Brain (organoid and tissue), 16 donors: ENCODE measurements at places on chromosomes 16 and 17. TPM values are rescaled to one million over a fixed set of nuclear protein-coding genes. Genes with fewer than 3 reads are reported as not detected.
A peak's percentile ranks its signal among the peaks of the same experiment; 100 is the strongest.

The LRRC75A gene
- 38.0 TPM for polyA plus RNA-seq

GRCh38 chr16:52450916-52451315 lies 96.0 kb downstream of the TOX3 start:
- no peak for DNase-seq

- DNase-seq, result no peak
Measured at GRCh38 chr16:81143921-81144471, 47.8 kb upstream of the GCSH start.

The KRT13 gene
- not detected for polyA plus RNA-seq

DNA sequence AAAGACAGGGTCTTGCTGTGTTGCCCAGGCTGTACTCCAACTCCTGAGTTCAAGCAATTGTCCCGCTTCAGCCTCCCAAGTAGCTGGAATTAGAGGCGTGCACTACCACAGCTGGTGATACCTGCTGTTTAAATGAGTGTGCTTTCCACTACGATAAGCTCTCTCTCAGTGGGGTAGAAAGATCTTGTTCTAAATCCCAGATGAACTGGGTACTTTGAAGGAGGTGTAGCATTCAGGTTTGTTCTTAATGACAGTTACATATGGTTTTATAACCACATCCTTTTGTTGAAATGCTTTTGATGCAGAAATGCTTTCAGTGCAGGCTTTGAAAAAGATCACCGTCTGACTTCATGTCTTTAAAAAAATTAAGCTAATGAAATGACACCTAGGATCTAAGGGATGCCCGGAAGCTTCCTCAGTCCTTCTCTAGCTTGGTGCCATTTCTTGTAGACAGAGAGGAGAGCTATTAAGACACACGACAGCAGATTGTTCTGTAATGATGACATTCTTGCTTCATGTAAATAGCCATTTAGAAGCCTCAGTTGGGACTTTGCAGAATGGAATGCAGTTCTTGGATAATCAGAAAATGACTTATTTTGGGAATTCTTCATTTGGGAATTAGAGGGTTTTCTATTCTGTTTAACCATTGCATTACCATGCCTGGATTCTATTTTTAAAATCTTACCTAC lies 19.5 kb downstream of the PMM2 start:
- no peak for DNase-seq

The EME2 gene
- polyA plus RNA-seq, result 1.0 TPM

GRCh38 chr16:88282564-88283395 lies 100.0 kb upstream of the ZNF469 start:
- DNase-seq, result peak; percentile 27

GRCh38 chr17:43952351-43952723 lies 1.4 kb downstream of the PYY start:
- DNase-seq, result no peak

GRCh38 chr16:59740858-59741257 lies 1006.7 kb upstream of the GOT2 start:
- no peak for DNase-seq

DNA sequence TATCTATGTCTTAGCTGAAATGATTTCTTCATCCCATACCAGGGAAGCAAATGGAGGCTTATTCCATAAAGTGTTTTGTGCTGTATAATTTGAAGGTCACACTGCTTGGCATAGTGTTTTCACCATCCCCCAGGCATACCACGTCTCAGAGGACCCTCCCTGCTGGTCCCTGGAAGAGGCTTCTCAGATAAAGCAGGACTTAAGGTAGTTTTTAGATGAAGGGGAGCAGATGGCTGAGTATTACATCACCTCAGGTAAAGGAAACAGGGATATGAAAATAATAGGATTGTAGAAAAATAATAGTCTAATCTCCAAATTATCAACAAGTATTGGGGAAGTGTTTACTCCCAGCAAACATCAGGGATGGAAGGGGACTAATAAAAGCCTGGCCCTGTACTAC lies 7.3 kb upstream of the SMG1 start:
- no peak for DNase-seq

DNA sequence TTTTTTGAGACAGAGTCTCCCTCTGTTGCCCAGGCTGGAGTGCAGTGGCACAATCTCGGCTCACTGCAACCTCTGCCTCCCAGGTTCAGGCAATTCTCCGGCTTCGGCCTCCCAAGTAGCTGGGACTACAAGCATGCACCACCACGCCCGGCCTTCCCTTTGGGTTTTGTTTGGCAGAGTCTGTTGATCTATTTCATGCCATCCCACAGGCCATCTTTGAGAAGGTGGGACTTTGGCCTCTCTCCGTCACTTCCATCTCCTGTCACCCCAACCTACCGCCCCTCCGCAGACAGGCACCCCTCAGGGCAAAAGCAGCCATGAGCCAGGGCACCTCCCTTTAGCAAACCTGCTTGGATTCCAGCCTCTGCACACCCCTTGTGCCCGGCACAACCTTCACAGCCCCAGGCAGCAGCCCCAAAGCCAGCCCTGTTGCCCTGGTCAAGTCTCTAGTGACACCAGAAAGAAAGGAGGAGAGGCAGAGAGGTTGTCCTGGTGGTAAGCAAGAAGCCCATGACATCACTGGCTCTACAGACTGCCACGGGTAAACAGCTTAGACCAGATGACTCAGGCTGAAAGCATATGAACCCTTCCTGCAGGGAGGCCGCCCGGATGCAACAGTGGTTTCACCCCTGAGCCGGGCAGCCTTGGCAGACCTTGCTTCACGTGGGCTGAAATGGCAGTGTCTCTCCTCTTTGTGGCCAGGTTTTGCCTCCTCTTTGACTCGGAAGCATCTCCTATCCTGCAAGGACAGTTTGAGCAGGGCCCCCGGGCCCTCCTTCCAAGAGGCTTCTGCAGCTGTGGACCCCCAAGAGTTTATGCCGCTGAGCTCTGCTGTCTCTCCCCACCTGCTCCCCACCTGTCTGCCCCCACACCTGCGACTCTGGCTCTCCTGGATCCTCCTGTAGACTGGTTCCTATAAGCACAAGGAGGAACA lies 8.1 kb upstream of the TIMP2 start:
- no peak for DNase-seq

- DNase-seq, result peak; percentile 58
Measured at GRCh38 chr16:180101-180675, at the start of gene HBQ1. Gene HBQ1 (plus strand): TSS chr16:180459. CDS start chr16:180487, 28 bp downstream.

The GAS2L2 gene
- not detected for polyA plus RNA-seq

- DNase-seq, result no peak
Measured at GRCh38 chr17:79607940-79608623, 2.8 kb downstream of the RBFOX3 start.

- DNase-seq, result no peak
Measured at GRCh38 chr16:89847051-89847939, 19.0 kb downstream of the SPIRE2 start.

DNA sequence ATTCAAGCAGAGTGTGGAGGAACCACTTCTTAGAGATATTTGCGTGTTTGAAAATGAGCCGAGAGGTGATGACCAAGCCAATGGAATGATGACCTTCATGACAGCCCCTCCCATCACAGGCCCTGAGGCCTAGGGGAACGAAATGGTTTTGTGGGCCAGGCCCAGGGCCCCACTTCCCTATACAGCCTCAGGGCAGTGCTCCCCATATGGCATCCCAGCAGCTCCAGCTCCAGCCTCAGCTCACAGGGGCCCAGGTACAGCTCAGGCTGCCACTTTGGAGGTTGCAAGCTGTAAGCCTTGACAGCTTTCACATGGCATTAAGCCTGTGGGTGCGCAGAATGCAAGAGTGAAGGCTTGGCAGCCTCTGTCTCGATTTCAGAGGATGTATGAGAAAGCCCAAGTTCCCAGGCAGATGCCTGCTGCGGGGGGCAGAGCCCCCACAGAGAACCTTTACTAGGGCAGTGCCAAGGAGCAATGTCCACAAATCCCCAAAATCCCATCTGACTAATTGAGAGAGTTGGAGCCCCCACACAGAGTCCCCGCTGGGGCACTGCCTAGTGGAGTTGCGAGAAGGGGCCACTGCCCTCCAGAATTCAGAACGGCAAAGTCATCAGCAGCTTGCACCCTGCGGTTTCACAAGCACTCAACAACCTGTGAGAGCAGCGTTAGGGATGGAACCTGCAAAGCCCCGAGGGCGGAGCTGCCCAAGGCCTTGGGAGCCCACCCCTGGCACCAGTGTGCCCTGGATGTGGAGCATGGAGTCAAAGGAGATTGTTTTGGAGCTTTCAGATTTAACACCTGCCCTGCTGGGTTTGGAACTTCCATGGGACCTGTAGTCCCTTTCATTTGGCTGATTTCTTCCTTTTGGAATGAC lies 21.2 kb downstream of the CHMP6 start:
- DNase-seq, result no peak

DNA sequence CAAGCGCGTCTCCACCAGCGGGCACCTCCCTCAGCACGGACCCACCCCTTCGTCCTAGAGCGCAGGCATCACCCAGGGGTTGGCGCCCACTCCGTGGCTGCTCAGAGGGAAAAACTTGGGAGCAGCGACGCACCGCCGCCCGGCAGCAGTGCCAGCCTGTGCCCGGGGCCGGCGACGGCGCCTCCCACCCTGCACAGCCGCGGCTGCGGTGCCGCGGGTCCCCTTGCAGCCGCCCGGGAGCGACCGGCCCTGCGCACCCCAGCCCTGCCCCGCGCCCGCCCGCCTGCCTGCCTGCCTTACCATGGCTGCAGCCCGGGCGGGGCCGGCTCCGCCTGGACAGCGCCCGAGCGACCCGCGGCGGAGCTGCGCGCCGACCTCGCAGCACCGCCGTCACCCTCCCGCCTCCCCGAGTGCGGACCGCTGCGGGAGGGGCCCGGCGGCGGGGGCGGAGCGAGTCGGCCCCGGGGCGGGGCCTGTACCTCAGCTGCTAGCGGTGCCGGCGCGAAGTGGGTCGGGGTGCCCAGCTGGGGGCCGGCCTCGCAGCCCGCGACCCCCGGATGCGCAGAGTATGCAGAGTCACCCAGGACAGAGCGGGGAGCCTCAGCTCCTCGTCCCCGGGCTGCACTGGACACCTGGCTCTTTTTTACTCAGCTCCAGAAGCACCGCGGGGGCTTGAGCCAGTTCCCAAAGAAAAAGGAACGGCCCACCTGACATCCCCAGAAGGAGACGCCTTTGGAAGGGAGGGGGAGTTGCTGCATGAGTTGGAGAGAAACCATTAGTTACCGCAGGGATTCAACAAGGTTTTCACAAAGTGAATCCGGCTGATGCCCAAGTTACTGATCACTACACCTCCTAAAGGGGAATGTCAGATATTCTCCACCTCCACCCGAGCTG lies 17.5 kb upstream of the MTMR4 start:
- DNase-seq, result peak; percentile 49

- DNase-seq, result no peak
Measured at GRCh38 chr16:26051063-26051462, 359.3 kb downstream of the HS3ST4 start.
